Gastroesophageal sphincter (tissue), 4 donors: ENCODE measurements at places on chromosomes 2 and 18. TPM values are rescaled to one million over a fixed set of nuclear protein-coding genes. Genes with fewer than 3 reads are reported as not detected.
A peak's percentile ranks its signal among the peaks of the same experiment; 100 is the strongest.

DNA sequence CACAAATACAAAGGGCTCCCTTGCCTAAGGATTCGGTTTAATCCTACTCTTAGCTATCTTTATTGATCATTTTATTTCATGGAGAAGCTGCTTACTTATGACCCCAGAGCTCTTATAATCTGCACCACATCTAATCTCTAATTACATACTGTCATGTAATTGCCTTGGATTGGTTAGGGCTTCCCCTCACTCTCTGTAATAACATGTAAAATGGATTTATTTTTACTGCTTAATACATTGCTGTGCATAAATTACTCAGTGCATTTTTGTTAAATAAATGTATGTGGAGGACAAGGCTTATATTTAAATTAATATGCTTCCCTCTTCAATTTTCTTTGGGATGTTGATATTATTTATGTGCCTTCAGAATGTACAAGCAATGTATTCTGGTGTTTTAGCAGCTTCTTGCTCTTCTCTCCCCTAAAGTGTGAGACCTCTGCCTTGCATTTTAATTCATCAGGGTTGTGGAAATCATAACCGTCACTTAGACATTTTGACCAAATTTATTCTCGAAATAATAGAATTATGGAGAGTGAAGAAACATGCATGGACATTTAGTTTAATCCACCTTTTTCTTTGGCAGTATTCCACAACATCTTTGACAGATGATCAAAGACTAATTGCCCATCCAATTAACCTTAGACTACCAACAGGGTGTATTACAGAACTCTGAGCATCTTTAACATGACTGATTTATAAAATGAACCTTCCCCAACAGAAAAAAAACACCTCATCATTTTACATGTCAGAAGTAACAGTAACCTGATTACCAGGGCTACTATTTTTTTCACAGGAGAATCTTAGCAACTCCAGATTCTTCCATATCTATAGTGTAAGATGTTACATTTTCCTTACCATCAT, 692.6 kb downstream of the LRRTM4 start:
- H3K27ac ChIP-seq, result no peak overlapping the region
- H3K4me1 ChIP-seq, result no peaks in the 10 kb centered on the region
- no peaks in the 10 kb centered on the region for H3K36me3 ChIP-seq
- no peaks in the 10 kb centered on the region for H3K27me3 ChIP-seq
- no peak for ATAC-seq
- H3K4me3 ChIP-seq, result no peak overlapping the region

DNA sequence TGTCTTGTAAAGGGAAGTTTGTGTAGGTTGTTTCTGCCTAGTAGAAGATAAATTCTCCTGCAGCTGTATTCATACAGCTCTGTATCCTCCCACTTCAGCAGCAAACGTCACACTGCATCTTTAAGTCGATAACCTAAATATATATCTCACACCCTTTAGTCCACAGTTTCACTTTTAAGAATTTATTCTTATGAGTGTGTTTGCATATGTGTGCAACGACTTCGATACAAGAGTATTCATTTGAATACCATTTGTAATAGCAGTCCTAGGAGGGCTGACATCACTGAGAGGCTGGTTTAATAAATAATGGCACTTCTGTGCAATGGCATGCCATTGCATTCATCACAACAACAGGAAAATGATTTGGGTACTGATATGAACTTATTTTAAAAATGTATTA, 63.8 kb upstream of the MSH6 start:
- no peak overlapping the region for H3K4me3 ChIP-seq
- no peaks in the 10 kb centered on the region for H3K36me3 ChIP-seq
- H3K27ac ChIP-seq, result no peak overlapping the region
- no peaks in the 10 kb centered on the region for H3K27me3 ChIP-seq

The CBLN2 gene
- total RNA-seq, result 0.40 TPM

The TUBB8B gene
- not detected for total RNA-seq

The EGR4 gene
- not detected for total RNA-seq

DNA sequence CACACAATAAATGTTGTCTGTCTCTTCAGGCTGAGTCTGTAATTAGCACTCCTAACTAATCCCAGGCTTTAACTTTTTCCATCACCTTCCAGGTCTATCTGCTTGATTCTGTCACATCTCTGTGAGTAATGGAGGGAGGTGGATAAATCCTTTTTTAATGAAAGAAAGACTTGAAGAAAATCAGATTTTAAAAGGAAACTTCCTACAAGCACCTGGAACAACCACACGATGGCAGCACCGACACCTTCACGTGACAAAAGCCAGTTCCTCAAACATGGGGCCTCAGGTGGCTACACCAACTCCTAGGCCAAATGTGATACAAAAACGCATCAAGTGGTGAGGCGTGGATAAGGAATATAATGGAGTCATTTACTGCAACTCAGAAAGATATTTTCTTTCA, 41.8 kb downstream of the TGFBRAP1 start:
- no peaks in the 10 kb centered on the region for H3K4me1 ChIP-seq
- ATAC-seq, result no peak
- H3K36me3 ChIP-seq, result peaks cover 97% of the 10 kb centered on the region
- no peak overlapping the region for H3K4me3 ChIP-seq

DNA sequence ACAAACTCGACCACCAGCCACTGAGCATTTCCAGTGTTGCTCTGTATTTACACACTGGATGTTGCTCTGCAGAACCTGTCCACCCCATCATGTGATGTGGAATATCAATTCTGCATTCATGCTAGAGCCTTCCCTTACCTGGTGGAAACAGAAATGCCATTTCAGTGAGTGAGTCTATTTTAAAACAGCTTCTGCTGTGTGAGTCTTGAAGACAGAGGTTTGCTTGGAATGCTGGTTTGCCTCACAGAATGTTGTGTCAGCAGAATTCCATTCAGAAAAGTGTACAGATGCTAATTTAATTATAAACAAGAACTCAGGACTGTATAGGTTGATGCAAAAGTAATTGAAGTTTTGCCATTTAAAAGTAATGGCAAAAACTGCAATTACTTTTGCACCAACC, 118.3 kb downstream of the MAP3K20 start:
- no peaks in the 10 kb centered on the region for H3K36me3 ChIP-seq
- no peak for ATAC-seq
- H3K4me3 ChIP-seq, result no peak overlapping the region

DNA sequence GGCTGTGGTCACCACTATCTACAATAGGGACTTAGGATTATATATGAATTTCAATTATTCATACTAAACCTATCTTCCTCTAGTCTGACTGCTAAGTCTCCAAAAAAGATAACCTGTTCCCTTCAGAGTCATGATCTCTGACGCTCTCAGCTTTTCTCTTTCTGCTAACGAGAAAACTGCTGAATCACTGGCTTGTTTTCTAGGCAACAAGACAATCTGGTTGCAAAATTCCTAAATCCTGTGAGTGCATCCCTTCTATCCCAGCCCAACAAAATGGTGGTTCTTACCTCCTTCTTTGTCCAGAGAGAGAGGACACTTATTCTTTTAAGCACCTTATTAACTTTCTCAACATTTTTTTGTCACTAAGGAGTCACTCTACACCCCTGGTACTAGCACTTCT, 312.3 kb upstream of the PKDCC start:
- no peaks in the 10 kb centered on the region for H3K36me3 ChIP-seq
- no peaks in the 10 kb centered on the region for H3K27me3 ChIP-seq
- peak; percentile 22 for ATAC-seq
- H3K4me1 ChIP-seq, result no peaks in the 10 kb centered on the region

The GCC2 gene
- total RNA-seq, result 24.0 TPM

The MYOM1 gene
- total RNA-seq, result 14.8 TPM

The HOXD1 gene
- 0.32 TPM for total RNA-seq

The COA5 gene
- total RNA-seq, result 37.0 TPM

GRCh38 chr2:32960647-32961403, 14.1 kb downstream of the LTBP1 start:
- no peak overlapping the region for H3K4me3 ChIP-seq
- no peaks in the 10 kb centered on the region for H3K36me3 ChIP-seq
- no peak overlapping the region for H3K27ac ChIP-seq
- H3K4me1 ChIP-seq, result no peaks in the 10 kb centered on the region
- no peaks in the 10 kb centered on the region for H3K27me3 ChIP-seq

GRCh38 chr2:215432759-215433594, 2.9 kb downstream of the FN1 start:
- ATAC-seq, result no peak
- peaks cover 3% of the 10 kb centered on the region for H3K4me1 ChIP-seq
- H3K27ac ChIP-seq, result peak overlapping the region; percentile 94
- no peaks in the 10 kb centered on the region for H3K27me3 ChIP-seq
- peak overlapping the region; percentile 80 for H3K4me3 ChIP-seq
- peaks cover 4% of the 10 kb centered on the region for H3K36me3 ChIP-seq

- no peaks in the 10 kb centered on the region for H3K36me3 ChIP-seq
- no peaks in the 10 kb centered on the region for H3K27me3 ChIP-seq
- H3K4me1 ChIP-seq, result no peaks in the 10 kb centered on the region
Observed at GRCh38 chr18:28127763-28128658, 48.9 kb downstream of the CDH2 start.

- H3K36me3 ChIP-seq, result no peaks in the 10 kb centered on the region
- no peak overlapping the region for H3K4me3 ChIP-seq
- ATAC-seq, result no peak
- no peaks in the 10 kb centered on the region for H3K4me1 ChIP-seq
- no peaks in the 10 kb centered on the region for H3K27me3 ChIP-seq
- H3K27ac ChIP-seq, result no peak overlapping the region
Observed at GRCh38 chr18:37710726-37711125, 145.1 kb upstream of the CELF4 start.

DNA sequence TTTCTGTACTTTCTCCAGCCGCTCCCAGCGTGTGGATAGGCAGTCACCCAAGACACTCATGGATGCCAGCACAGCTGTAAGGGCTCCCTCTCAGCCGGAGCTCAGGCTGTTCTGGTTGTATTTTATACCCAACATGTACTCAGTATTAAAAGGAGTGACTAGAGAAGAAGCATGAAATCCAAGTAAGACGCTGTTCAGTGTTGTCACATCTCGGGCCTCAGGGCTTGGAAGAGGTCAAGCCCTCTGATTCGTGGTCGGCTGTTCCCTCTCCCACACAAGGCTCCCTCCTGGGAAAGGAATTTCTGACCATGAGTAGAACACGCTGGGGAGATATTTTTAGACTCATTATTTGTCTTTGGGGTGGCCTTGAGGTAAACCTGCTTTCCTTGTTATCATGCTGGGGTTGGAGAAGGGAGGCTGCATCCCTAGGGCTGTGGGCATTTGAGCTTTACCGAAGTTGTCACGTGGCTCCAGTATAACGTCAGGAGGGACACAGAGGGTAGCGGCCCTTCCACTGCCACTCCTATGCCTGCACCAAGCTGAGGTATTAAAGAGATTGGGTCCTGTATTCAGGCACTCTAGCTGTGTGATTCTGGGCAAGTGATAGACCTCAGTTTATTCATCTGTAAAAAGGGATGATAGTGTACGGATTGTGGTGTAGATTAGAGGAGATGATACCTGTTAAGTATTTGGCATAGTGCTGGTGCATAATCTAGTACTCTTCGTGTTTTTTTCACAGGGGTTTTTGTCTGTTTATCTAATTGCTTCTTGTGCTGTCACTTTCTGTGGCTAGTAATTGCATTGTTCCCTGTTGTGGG, 34.1 kb downstream of the HK2 start:
- H3K27me3 ChIP-seq, result no peaks in the 10 kb centered on the region
- peak; percentile 48 for ATAC-seq
- peak overlapping the region; percentile 68 for H3K27ac ChIP-seq

The IL1RN gene
- total RNA-seq, result 2.8 TPM

DNA sequence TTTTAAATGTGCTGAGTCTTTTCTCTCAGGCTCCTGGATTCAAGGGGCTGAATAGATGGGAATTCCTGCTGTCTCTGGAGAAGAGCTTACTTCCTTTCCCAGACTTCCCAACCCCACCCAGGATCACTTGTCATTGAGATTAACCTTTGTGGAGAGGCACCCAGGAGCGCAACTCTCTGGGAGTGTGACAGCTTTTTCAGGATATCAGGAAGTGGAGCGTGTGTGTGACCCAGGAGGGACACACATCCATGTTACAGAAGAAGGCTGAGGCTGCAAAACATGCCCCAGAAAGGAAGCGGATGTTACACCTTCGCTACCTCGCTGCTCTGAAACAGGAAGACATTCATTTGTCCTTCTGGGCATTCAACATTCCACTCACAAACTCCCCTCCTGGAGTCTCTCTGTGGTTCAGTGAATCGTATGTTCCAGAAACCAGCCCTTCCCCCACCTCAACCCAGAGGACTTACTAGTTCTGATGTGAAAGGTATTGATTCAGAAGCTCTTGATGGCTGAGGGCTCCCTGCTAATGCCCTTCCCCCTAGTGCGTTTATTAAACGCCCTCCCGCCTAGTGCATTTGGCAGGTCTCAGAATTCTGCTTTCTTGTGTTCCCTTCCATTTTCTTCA, 523.9 kb downstream of the TNS1 start:
- ATAC-seq, result no peak
- H3K27me3 ChIP-seq, result no peaks in the 10 kb centered on the region
- H3K27ac ChIP-seq, result no peak overlapping the region

DNA sequence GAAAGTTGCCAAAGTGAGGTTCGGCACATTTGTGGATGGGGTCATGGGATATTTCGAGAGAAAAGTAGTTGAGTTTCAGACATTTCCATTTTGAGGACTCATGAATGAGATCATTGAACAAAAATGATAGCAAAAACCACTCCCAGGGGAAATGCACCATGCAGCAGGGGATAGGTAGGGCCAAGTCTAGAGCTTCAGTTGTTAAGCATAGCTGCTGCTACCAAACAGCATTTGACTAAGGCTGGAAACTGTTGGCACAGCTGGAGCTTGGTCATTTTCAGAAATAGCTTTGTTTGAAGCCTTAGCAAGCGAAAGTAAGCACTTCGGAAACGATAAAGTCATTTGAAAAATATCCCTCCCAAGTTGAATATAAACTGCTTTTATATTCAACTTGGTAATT, 431.8 kb downstream of the SOCS6 start:
- H3K27ac ChIP-seq, result no peak overlapping the region
- no peak overlapping the region for H3K4me3 ChIP-seq
- no peaks in the 10 kb centered on the region for H3K36me3 ChIP-seq
- no peaks in the 10 kb centered on the region for H3K27me3 ChIP-seq
- no peak for ATAC-seq

The LDLRAD4 gene
- total RNA-seq, result 85.9 TPM

DNA sequence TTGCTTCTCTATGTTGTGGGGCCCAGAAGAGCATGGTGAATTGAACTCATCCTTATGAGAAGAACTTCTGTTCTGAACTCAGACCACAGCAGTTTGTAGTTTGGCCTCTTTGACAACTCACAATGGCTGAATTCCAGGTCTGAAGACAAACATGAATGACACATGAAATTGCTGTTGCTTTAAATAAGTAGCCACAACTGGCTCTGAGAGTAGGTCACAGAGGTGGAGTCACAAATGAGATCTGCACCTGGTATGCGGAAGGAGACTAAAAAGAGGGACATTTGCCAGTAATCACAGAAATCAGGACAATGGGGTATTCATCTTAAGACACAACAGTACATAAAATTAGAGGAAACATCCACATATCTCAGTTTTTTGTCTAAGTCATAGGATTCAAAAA, 290.3 kb upstream of the MMADHC start:
- no peak overlapping the region for H3K4me3 ChIP-seq
- no peak overlapping the region for H3K27ac ChIP-seq
- no peak for ATAC-seq

The EMX1 gene
- total RNA-seq, result not detected

The NCL gene
- 106 TPM for total RNA-seq

- no peaks in the 10 kb centered on the region for H3K36me3 ChIP-seq
- H3K27ac ChIP-seq, result no peak overlapping the region
- no peak overlapping the region for H3K4me3 ChIP-seq
- H3K4me1 ChIP-seq, result no peaks in the 10 kb centered on the region
- H3K27me3 ChIP-seq, result no peaks in the 10 kb centered on the region
- no peak for ATAC-seq
Observed at GRCh38 chr18:10365021-10365500, 89.4 kb upstream of the APCDD1 start.
